Femur (tissue), 1 donor: ENCODE measurements at places on chromosomes 1 and 21.

GRCh38 chr1:200945111-200945510, 50.4 kb downstream of the INAVA start:
- no peak for DNase-seq

- DNase-seq, result no peak
Observed at GRCh38 chr1:168365719-168366479, 85.2 kb downstream of the TBX19 start.

GRCh38 chr1:91650764-91651163, 150.1 kb downstream of the CDC7 start:
- peak; percentile 77 for DNase-seq

DNA sequence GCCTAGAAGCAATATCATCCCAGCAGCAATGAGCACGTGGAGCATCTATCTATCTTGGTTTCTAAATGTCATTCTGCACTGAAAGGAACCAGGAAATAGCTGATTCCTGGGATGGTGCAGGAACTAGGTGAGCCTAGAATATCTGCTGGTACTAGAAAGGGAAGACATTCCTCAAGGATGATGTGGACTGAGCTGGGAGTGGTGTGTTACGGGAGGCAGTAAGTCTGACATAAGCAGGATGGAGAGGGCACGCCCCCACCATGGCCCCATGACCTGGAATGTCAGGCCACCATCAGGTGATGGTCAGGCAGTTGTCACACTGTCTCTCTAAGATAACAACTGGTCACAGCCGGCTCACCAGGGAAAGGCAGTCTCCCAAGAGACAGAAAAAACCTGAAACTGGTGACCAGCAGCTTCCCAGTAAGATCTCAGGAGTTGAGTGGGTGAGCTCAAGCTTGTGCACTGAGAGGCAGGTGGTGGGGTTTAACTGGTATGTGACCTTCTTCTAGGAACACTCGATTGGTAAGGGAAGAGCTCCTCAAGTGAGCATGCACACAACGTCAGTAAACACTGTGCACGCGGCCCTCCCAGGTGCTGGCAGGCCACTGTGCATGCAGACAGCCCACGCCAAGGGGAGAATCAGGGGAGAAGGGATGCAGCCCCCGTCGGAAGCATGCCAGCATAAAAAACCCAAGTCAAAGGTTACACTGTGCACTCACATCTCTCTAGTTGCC, 148.7 kb downstream of the ADSS2 start:
- DNase-seq, result no peak

GRCh38 chr1:1763657-1764621, 14.3 kb downstream of the NADK start:
- DNase-seq, result peak; percentile 62

DNA sequence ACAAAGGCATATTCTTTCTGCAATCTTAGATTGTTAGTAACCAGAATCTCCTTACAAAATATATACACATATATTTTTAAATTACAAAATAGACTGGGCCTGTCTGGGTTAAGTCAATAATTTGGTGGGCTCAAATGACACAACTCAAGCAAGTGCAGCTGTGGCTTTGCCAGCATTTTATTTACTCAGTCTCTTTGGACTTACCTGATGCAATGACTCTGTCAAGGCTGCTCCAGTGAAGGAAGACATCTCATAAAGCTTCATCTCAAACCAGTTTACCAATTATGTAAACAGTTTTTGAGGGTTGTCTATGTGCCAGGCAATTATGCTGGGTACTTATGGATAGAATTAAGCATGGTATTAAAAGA, 22.8 kb upstream of the ABCA4 start:
- no peak for DNase-seq

DNA sequence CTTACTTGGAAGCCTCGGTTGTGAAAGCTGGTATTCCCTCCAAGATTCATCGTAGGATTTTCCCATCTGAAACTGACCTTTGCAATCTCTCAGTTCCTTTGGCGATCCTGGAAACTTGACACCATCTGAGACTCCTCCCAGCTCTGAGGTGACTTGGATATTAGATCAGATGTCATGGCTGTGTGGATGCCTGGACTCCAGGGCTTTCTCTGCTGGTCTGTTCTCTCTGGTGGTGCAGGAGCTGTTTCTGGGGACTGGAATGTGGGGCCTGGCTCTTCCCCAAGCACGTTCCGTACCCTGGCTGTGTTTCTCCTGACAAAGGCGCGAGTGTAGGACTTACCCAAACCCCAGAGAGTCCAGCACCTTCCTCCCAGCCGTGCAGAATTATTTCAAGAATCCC, 252.2 kb downstream of the RPS6KC1 start:
- DNase-seq, result no peak

GRCh38 chr1:19113697-19114092, 96.4 kb downstream of the UBR4 start:
- DNase-seq, result no peak

GRCh38 chr1:16173447-16174260, 17.8 kb upstream of the EPHA2 start:
- DNase-seq, result no peak

DNA sequence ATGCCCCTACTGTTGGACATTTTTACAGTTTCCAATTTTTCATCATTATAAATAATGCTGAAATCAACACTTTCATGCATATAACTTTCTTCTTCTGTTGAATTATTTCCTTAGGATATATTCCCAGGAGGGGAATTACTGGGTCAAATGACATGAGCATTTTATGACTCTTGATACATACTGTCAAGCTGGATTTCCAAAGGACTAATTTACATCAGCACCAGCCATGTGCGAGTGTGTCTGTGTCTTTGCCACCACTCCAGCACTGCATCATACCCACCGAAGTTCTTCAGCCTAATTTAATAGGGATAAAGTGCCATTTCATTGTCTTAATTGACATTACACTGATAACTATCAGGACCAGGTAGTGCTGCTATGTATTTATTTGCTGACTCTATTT, 146.7 kb downstream of the CSMD2 start:
- no peak for DNase-seq

- DNase-seq, result peak; percentile 28
Observed at GRCh38 chr1:111904478-111905218, 84.8 kb downstream of the KCND3 start.

- DNase-seq, result no peak
Observed at GRCh38 chr1:238652346-238652968, 733.9 kb upstream of the CHRM3 start.

GRCh38 chr1:12142891-12143630, 23.7 kb upstream of the TNFRSF1B start:
- DNase-seq, result no peak

DNA sequence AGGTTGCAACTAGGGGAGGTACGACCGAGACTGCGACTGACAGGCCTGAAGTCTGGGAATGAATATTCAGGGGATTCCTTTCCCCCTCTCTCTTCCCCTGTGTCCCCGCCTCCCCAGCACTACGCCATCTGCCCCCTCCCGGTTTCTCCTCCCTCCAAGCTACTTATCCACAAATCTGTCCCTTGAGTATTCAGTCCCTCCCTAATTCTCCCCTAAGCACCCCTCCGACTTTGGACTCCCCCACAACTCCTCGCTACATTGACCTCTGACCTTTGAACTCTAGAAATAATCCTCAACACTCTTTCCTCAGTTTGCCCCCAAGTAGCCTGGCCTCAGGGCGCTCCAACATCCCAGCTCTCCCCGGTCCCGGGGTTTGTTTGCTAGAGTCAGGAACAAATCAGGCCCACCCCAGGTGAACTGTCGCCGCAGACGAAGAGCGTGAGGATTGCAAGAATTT, 393 bp downstream of the LYSMD1 start:
- DNase-seq, result peak; percentile 71

- DNase-seq, result peak; percentile 51
Observed at GRCh38 chr1:100188617-100189016, 10.6 kb upstream of the LRRC39 start.

DNA sequence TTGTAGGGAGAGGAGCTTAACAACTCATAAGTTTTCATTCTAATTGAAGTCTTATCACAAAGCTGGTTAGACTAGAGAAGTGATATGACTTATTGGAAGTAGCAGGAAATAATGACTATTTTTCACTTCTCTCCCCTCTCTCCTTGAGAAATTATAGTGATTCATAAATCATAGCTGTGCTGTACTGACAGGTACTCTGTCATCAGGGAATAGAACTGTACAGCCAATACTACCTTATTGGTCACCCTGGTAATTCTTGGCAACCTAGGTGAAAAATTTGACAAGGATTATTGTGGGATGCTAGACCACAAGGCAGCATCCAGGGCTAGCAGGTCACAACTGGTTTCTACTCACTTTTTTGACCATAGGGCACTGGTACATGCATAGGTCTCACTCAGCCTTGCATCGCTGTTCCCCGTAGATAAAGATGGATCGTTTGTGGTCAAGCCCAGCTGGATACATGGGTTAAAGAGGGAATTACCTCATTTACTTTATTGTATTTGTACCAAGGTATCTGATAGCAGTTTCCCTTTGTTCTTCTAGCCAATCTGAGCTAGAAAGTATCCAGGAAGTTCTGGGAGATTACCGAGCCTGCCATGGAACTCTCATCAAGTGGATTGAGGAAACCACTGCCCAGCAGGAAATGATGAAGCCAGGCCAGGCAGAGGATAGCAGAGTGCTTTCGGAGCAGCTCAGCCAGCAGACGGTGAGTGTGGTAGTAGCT, 113.6 kb downstream of the MACF1 start:
- peak; percentile 28 for DNase-seq

- no peak for DNase-seq
Observed at GRCh38 chr1:23103001-23103889, 65.4 kb downstream of the LUZP1 start.

DNA sequence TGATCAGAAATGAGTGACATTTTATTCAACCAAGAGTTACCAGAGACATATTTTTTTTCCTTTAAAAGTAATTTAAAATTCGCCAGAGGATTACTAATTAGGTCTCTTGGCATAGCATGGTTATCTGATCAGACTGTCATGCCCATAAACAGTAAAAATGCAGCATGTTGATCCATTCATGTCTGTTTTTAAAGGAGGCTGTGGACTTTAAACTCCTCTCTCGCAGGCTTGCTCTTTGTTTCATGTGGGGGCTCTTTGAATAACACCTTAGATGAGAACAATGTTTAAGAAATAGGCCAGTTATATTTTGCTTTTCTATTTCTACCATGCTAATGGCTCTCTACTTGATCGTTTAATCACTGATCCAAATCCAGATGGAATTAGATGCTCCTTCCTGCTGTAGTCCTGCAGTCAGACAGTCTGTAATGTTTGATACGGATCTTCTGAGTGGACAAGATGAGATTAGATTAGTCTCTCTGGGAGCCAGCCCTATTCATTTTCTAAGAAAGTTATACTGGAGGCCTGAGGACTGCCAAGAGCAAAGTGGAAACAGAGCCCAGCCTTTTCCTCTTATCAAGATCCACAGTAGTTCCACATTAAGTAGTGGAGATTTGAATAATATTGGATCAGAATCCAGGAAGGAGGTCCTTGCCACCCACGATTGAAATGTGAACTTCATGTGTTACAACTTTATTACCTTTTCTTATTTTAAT, 197.4 kb downstream of the HS2ST1 start:
- DNase-seq, result no peak

DNA sequence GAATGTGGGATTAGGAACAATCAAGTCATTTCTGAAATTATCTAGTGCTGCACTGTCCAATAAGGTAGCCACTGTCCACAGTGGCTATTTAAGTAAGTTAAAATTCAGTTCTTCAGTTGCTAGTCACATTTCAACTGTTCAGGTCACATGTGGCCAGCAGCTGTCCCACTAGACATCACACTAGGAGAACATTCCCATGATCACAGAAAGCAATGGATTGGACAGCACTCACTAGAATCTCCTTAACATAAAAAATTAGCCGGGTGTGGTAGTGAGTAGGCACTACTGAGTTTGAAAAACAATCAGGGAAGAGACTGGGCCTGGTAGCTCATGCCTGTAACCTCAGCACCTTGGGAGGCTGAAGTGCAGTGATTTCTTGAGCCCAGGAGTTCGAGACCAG, 33.6 kb downstream of the NUP133 start:
- no peak for DNase-seq

- no peak for DNase-seq
Observed at GRCh38 chr1:7621334-7622219, 149.5 kb upstream of the VAMP3 start.

- DNase-seq, result no peak
Observed at GRCh38 chr1:77280962-77281361, 857 bp upstream of the AK5 start.

- DNase-seq, result no peak
Observed at GRCh38 chr1:244236101-244236500, 185.0 kb downstream of the ZBTB18 start.

GRCh38 chr21:29664615-29665014, 275.2 kb downstream of the GRIK1 start:
- no peak for DNase-seq

DNA sequence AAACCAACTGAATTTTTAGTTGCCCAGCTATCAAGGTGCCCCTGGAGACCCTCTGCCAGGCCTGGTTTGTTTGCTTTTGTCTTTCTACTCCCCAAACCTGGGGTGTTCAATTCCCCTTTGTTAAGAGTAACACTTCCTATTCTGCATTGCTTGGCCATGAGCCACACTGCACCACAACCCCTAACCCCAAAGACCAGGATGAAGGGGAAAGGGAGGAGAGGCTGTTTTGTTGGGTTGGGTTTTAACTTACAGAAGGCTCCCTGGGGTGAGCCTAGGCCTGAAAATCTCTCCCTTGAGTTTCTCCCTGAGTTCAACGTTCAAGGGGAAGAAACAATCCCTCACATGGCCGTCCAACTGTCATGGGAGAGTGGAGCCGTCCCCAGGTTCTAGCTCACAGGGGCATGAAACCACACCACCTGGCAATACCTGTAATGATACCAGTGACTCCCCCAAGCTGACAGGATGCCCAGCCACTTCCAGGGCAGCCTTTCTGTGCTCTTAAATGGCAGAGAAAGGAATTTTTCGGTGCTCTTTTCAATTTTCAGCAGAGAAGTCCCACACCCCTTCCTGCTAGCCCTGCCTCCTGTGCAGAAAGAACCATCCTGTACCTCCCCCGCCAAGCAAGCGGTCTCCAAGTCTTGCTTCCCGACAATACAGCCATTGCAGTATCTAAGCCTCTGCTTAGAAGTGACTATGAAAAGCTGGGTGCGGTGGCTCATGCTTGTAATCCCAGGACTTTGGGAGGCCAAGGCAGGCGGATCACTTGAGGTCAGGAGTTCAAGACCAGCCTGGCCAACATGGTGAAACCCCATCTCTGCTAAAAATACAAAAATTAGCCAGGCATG, 14.9 kb downstream of the SLC45A3 start:
- no peak for DNase-seq

DNA sequence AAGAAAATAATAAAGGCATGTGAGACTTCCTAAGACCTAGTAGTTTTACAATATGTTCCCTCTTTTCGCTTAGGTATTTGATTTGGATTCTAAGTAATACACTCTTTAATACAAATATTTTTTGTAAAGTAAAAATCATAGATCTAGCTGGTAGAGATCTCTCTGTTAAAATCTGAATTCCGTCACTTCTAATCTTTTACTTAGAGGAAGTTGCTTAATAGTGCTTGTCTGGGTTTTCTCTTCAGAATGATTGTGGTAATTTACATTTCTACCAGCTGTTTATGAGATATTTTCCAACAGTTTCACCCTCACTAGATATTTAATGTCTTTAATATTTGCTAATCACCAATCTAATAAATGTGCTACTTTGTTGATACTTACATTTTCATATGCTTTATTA, 23.3 kb downstream of the RBM11 start:
- DNase-seq, result no peak
